Breast epithelium (tissue), 4 donors: ENCODE measurements at places on chromosomes 3 and 15. TPM values are rescaled to one million over a fixed set of nuclear protein-coding genes. Genes with fewer than 3 reads are reported as not detected.

DNA sequence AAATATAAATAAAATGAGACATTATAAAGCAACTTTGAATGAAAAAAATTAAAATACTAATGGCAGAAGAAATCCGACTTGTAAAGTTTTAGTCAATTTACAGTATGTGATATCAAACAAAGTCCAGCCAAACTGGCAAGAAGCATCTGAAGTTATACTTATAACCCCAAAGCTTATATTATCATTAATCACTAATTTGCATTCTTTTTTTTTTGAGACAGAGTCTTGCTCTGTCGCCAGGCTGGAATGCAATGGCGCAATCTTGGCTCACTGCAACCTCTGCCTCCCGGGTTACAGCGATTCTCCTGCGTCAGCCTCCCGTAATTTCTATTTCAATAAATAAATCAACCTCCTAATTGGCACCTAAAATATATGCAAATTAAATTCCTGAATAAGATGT lies 80.1 kb downstream of the AQR start:
- no peaks in the 10 kb centered on the region for H3K4me1 ChIP-seq
- peaks cover 7% of the 10 kb centered on the region for H3K36me3 ChIP-seq
- H3K27ac ChIP-seq, result no peak overlapping the region
- no peak overlapping the region for H3K4me3 ChIP-seq
- no peaks in the 10 kb centered on the region for H3K27me3 ChIP-seq

Gene LIPC
- 0.80 TPM for total RNA-seq

DNA sequence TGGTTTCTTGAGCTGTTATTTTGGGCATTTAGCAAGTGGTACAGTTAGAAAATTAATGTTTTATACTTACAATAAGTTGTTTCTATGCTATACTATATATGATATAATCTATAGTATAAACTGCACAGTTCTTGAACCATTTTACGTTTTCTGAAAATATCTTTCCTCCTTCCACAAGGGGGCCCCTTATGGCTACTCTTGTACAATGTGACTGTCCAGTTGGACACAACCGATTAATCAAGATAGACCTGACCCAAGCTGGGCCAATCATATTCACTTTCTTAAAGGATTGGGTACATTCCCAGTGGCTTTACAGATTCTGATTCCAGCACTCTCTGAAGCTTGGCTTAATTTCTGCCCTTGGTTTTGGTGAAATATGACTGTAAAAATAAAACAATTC lies 953.4 kb downstream of the AGBL1 start:
- DNase-seq, result no peak
- H3K36me3 ChIP-seq, result no peaks in the 10 kb centered on the region
- no peaks in the 10 kb centered on the region for H3K4me1 ChIP-seq
- H3K27me3 ChIP-seq, result no peaks in the 10 kb centered on the region
- H3K4me3 ChIP-seq, result no peak overlapping the region

Gene GOLGA8N
- total RNA-seq, result 13.9 TPM

DNA sequence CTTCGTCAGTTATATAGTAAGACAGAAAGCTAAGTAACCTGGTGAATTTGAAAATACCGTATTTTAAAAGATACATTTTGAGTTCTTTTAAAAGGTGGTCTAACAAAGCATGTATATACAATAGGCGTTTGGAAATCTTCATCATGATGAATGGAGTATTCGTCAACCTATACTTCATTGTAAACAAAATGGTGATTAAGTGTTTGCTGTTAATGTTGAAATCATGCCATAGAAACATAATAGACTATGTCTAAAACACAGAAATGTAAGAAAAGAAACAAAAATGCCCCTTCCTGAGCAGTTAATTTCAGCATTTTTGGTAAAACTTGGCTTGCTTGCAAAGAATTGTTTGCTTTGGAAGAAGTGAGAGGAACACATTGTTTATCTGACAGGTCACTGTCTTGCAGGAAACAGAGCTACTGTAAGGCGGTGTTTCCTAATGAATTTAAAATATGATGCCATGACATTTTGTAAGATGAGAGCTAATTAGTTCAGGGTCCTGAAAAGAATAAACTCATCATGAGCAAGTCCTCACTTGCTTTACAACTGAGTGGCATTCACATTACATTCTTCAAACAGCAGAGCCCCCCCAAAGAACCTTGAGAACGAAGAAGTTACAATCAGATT lies 126.7 kb downstream of the SERPINI1 start:
- no peak for DNase-seq
- no peaks in the 10 kb centered on the region for H3K4me1 ChIP-seq
- no peaks in the 10 kb centered on the region for H3K27me3 ChIP-seq
- no peaks in the 10 kb centered on the region for H3K36me3 ChIP-seq
- H3K4me3 ChIP-seq, result no peak overlapping the region

- H3K27ac ChIP-seq, result no peak overlapping the region
- H3K27me3 ChIP-seq, result no peaks in the 10 kb centered on the region
- no peak for DNase-seq
- H3K4me1 ChIP-seq, result no peaks in the 10 kb centered on the region
- H3K4me3 ChIP-seq, result no peak overlapping the region
- no peaks in the 10 kb centered on the region for H3K36me3 ChIP-seq
Measured at GRCh38 chr3:46713898-46714552, 3.6 kb downstream of the PRSS50 start.

Gene ASB14
- not detected for total RNA-seq

Gene WDR93
- 0.80 TPM for total RNA-seq

- no peaks in the 10 kb centered on the region for H3K27me3 ChIP-seq
- no peaks in the 10 kb centered on the region for H3K4me1 ChIP-seq
- no peak overlapping the region for H3K27ac ChIP-seq
- peak overlapping the region; percentile 40 for H3K4me3 ChIP-seq
- DNase-seq, result no peak
Measured at GRCh38 chr3:64488939-64489338, 198.9 kb downstream of the ADAMTS9 start.

DNA sequence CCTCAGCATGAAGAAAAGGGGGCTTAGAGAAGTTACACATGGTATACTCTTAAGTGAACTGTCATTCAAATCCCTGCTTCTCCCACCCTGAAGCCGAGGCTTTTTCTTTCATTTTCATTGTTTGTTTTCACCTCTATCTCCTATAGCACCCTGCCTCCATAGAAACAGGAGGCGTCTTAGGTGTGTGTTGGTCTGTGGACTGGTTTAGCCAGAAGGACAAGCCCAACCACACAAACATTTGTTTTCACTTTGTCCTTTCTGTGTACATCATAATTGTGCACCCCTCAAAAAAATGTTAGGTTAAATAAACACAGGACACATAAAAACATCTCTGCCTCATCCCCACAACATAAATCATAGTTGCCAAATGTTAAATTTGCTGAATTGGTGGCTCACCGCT lies 73.3 kb upstream of the UBE2E2 start:
- no peaks in the 10 kb centered on the region for H3K36me3 ChIP-seq
- H3K27me3 ChIP-seq, result no peaks in the 10 kb centered on the region
- peak overlapping the region; percentile 57 for H3K27ac ChIP-seq
- DNase-seq, result no peak
- H3K4me1 ChIP-seq, result no peaks in the 10 kb centered on the region

- H3K27ac ChIP-seq, result no peak overlapping the region
- H3K4me1 ChIP-seq, result no peaks in the 10 kb centered on the region
- H3K27me3 ChIP-seq, result peaks cover 1% of the 10 kb centered on the region
Measured at GRCh38 chr15:20346082-20346805, 195.4 kb downstream of the GOLGA6L6 start.

DNA sequence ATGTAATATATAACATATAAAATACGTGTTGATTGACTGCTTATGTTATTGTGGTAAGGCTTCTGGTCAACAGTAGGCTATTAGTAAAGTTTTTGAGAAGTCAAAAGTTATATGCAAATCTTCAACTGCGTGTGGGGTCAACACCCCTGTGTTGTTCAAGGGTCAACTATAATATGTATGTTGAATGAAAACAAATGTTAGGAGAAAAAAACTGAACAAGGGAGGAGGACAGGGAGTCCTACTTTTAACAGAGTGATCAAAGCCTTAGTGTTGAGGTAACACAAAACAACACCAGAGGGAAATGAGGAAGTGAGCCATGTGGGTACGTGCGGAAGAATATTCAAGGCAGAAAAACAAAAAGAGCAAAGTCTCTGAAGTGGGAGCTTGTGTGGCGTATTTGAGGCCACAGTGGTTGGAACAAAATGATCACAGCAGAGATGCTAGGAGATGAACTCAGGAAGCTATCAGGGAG lies 62.5 kb downstream of the SFMBT1 start:
- H3K27ac ChIP-seq, result peak overlapping the region; percentile 11
- no peak overlapping the region for H3K4me3 ChIP-seq
- DNase-seq, result no peak
- no peaks in the 10 kb centered on the region for H3K27me3 ChIP-seq
- H3K36me3 ChIP-seq, result no peaks in the 10 kb centered on the region

DNA sequence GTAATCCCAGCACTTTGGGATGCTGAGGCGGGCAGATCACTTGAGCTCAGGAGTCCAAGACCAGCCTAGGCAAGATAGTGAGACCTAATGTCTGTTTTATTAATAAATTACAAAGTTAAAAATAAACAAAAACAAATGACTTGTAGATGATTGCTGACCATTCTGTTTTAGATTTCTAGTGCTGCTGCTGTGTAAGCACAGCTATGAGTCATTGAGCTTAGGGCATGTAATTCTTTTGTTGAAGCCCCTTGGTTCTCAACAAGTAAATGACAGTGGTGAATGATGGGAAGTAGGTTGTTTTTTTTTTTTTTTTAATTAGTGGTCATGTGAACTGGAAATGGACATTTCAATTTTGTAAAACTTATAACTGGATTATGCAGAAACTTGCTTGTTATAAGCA lies 63.3 kb downstream of the LEO1 start:
- H3K27me3 ChIP-seq, result no peaks in the 10 kb centered on the region
- H3K36me3 ChIP-seq, result peaks cover 4% of the 10 kb centered on the region
- no peak overlapping the region for H3K4me3 ChIP-seq
- no peaks in the 10 kb centered on the region for H3K4me1 ChIP-seq
- no peak overlapping the region for H3K27ac ChIP-seq

DNA sequence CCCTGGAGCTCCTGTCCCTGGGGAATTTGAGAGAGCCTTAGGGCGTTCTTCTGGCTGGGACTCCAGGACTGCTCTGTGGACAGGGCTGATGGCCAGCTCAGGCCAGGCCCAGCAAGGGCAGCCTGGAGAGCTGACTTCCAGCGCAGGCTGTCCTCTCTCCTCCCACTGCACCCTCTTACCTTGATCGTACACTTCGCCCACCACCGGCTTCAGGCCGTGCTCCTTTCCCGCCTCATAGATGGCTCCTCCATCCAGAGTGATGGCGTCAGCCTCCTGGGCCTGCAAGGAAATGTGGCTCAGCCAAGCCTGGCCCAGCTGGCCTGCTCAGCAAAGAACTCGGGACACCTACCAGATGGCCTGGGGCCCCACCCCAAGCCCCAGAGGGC lies 3.1 kb downstream of the MELTF start:
- H3K4me1 ChIP-seq, result peaks cover 16% of the 10 kb centered on the region
- DNase-seq, result no peak
- no peaks in the 10 kb centered on the region for H3K27me3 ChIP-seq
- peak overlapping the region; percentile 29 for H3K27ac ChIP-seq
- no peak overlapping the region for H3K4me3 ChIP-seq

GRCh38 chr15:36844534-36844998 lies 255.8 kb downstream of the MEIS2 start:
- no peak overlapping the region for H3K27ac ChIP-seq
- no peaks in the 10 kb centered on the region for H3K4me1 ChIP-seq
- DNase-seq, result no peak
- H3K36me3 ChIP-seq, result no peaks in the 10 kb centered on the region

- H3K27ac ChIP-seq, result peak overlapping the region; percentile 48
- no peaks in the 10 kb centered on the region for H3K36me3 ChIP-seq
- peak; percentile 34 for DNase-seq
- no peaks in the 10 kb centered on the region for H3K27me3 ChIP-seq
- H3K4me1 ChIP-seq, result peaks cover 9% of the 10 kb centered on the region
Measured at GRCh38 chr15:68633231-68634121, 54.7 kb downstream of the CORO2B start.

DNA sequence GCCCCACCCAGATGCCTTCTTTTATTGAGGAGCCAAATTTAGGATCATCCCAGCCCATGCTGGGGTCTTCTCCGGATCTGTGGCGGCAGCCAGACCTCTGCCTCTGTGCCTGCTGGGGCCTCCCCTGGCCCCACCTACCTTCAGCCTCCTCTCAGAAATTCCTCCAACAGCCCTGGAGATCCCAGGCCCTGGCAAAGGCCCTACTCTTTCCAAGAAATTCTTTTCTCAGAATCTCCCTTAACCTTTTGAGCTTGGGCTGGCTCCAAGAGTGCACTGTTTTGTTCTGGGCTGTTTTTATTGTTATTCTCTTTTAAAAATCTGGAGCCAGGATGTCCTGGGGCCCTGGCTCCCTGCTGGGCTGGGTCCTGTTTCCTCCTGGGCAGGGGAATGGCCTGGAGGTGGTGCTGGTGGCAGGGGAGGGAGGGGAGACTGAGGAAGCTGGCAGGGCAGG lies 57.8 kb downstream of the GRIP2 start:
- no peaks in the 10 kb centered on the region for H3K36me3 ChIP-seq
- peak overlapping the region; percentile 19 for H3K27ac ChIP-seq
- H3K4me3 ChIP-seq, result no peak overlapping the region
- H3K4me1 ChIP-seq, result no peaks in the 10 kb centered on the region
- no peaks in the 10 kb centered on the region for H3K27me3 ChIP-seq

- no peak for DNase-seq
- H3K27me3 ChIP-seq, result no peaks in the 10 kb centered on the region
- H3K4me1 ChIP-seq, result no peaks in the 10 kb centered on the region
- no peak overlapping the region for H3K4me3 ChIP-seq
- H3K27ac ChIP-seq, result no peak overlapping the region
Measured at GRCh38 chr3:28019740-28020139, 221.7 kb upstream of the CMC1 start.

GRCh38 chr3:32366638-32367397 lies 24.8 kb upstream of the CMTM7 start:
- H3K27me3 ChIP-seq, result no peaks in the 10 kb centered on the region
- no peaks in the 10 kb centered on the region for H3K36me3 ChIP-seq
- DNase-seq, result no peak
- H3K4me3 ChIP-seq, result no peak overlapping the region
- no peak overlapping the region for H3K27ac ChIP-seq
- H3K4me1 ChIP-seq, result no peaks in the 10 kb centered on the region

Gene ARHGAP31
- 18.2 TPM for total RNA-seq

DNA sequence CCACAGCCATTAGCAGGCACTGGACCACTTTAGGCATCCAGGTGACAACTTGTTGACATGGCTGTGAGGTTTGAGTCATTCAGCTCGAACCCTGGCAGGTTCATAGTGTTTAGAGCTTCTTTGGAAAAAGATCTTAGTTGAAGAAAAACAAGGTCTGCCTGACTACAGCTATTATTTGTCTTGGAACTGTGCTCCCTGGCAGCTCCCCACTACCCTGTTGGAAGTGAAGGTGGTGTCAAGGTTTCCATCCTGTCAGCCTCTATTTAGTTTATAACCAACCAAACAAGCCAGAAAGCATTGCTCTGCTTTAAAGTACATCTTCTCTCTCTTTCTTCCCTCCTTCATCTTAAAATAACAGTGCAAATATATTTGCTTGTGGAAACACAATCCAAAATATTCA lies 56.8 kb downstream of the KAT2B start:
- no peak for DNase-seq
- H3K4me1 ChIP-seq, result no peaks in the 10 kb centered on the region
- no peak overlapping the region for H3K27ac ChIP-seq
- no peak overlapping the region for H3K4me3 ChIP-seq
- no peaks in the 10 kb centered on the region for H3K36me3 ChIP-seq

GRCh38 chr15:28900892-28901586 lies 15.3 kb downstream of the APBA2 start:
- no peaks in the 10 kb centered on the region for H3K4me1 ChIP-seq
- H3K4me3 ChIP-seq, result no peak overlapping the region
- peak; percentile 41 for DNase-seq
- no peaks in the 10 kb centered on the region for H3K27me3 ChIP-seq
- H3K27ac ChIP-seq, result peak overlapping the region; percentile 19
- no peaks in the 10 kb centered on the region for H3K36me3 ChIP-seq
